RWPE2 (cell line): ENCODE measurements at places on chromosomes 12 and 14.

DNA sequence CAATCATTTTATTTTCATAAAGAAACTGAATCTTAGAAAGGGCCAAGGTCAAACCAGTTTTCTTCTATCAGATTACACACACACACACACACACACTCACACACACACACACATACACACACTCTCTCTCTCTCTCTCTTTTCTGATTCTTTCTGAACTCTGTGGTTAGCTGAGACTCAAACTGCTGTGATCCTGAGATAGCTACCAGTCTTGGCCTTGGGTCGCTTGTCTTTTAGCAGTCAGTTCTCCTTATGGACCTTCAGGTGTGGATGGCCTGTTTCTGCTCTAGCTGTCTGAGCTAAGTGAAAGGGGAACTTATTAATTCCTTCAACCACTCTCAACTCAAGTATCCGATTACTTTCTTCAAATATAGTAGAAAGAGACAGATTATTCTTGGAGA is 145.1 kb downstream of the GRIP1 start:
- DNase-seq = no peak

- no peak for DNase-seq
Measured at GRCh38 chr14:80560800-80561657, 349.7 kb upstream of the DIO2 start.

DNA sequence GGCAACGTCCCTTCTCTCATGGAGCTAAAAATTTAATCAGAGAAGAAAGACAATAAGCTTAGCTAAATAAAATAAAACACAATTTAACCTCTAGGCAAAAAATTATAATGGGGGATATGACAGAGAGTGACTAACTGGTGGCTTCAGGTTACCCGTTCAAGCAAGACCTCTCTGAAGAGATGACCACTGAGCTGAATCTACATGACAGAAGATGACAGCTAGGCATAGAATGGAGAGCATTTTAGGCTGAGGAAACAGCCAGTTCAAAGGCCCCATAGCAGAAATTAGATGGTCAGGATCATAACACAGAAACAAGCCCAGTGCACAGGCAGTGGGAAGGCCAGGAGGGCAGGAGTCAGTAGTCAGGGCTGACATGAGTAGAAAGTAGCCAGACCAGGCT is 1094.3 kb downstream of the VRK1 start:
- no peak for DNase-seq

- no peak for DNase-seq
Measured at GRCh38 chr14:42541535-42542001, 934.9 kb downstream of the LRFN5 start.

- DNase-seq = no peak
Measured at GRCh38 chr12:66901138-66901932, 222.5 kb upstream of the GRIP1 start.

- DNase-seq = peak; percentile 47
Measured at GRCh38 chr12:132142679-132143335, 1.3 kb downstream of the DDX51 start.

GRCh38 chr12:123267335-123267920 is 4.2 kb downstream of the CDK2AP1 start:
- no peak for DNase-seq

DNA sequence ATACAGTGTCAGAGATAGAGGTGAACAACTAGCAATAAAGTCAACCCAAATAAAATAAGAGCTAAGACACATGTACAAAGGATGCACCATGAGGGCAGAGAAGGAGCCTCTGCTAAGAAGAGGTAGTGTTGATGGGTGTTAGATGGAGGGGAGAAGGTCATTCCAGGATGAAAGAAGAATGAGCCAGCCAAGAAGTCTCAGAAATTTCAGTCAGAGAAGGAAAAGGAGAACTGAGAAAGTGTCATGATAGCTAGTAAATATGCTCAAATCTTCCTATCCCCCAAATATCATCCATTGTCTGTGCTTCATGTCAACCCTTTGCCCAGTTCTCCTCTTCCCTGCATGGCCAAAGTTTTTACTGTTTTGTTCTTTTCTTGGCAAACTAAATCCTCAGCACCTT is 225.2 kb upstream of the BTG1 start:
- DNase-seq = no peak

DNA sequence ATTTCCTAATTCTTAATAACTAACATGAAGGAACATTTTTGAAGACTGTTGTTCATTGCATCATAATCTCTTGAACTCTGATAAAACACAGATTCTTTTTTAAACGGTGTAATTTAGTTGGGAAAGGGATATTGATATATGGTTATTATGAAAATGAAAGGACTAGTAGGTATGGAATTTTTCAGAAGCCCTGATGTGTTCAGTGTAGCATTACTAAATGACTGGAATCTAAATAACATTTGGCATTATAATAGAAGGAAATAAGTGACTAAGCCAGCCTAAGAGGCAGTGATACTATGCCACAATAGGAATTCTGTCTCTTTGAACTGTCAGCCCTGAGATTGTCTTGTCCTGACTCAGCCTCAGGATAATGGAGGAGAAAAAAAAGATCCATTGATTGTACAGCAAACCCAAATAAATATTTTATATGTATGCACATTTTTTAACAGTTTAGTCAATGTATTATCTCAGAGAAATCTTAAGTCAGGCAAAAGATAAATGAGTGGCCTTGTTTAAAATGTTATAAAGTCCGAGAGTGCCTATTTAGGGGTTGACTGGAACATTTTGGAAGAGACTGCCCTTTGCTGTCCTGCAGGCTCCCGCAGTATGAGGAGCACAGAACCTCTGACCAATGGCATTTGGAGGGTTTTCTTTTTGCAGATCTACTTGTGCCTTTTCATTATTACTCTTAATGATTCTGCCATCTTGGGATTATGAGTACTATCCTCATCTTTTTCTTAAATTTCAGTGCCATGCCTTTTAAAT is 271.2 kb downstream of the EGLN3 start:
- no peak for DNase-seq
